Stimulated activated CD8-positive, alpha-beta memory T cell treated with anti-CD3 and anti-CD28 coated beads, Interleukin-4, amount 100 ng/mL, for 4 hours (primary cell): ENCODE measurements at places on chromosomes 3 and 15.

- DNase-seq: no peak
Measured at GRCh38 chr3:169203631-169204550, 459.6 kb downstream of the MECOM start.

DNA sequence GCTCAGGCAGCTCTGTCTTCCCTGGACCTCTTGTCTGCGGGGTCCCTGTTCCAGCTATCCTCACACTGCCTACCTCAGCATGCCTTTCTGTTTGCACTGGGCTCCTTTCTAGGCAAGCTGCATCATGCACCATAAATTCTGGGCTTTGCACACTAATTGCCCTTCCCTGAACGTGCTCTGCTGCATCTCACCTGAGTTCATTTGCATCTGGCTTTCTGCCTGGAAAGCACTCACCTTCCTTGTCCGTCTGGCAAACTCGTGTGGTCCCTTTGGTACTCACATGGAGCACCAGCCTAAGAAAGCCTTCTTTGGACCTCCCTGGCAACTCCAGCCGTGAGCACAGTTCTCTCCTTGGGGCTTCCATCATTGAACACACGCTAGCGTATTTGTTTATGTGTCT, 365.6 kb downstream of the SV2B start:
- no peak for DNase-seq

- no peak for DNase-seq
Measured at GRCh38 chr3:11187681-11188080, 33.4 kb downstream of the HRH1 start.

DNA sequence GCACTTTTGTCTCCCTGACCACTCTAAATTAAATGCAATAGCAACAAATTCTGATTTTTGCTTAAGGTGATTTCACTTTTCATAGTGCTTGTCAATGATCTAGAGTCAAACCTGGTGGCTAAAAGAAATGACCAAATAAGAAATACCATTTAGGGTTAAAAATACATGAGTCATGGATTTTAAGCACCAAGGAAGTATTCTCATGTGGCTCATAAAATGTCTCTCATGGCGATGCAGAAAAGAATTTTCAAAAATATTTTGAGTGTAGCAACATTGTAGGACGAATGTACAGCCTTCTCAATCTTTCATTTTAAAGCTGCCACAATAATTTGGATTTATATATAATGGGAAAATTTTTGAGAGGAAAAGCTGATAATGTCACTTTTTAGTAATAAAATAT, 193.6 kb downstream of the EPHA3 start:
- DNase-seq: no peak

- DNase-seq: no peak
Measured at GRCh38 chr15:63234451-63234870, 42.9 kb upstream of the APH1B start.
